ENCODE measurements at places on chromosomes 11 and 22.

DNA sequence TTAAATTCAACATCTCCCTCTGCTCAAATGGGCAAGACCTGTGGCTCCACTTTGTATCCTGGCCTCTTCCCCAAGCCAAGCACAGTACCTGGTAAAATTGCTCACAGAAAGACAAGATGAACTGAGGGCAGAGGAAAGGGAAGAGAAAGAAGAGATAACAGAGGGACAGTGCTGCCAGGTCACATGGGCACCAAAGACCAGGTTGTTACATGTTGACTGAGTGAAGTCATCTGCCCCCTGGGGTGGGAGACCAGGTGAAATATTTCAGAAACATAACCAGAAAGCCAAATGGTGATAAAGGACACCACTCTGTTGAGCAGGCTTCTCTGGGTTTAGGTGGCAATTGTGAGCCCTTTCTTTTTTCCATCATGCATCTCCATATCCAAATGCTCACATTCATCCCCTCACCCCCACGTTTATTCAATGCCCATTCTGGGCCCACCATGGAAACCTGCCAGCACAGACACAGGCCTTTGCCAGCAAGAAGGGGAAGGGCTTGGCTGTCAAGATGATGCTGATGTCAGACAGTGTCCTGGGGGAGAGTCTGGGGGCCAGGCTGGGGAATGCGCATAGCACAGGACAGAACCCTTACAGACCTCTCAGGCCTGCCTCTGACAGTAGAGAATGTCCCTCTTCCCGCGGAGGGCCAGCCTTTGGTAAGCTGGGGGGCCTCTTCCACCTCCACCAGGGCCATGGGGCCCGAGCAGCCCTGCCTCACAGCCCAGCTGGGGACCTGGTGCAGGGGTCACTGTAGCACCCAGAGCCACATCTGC is 51.6 kb downstream of the DGCR2 start:
- no peak for DNase-seq

GRCh38 chr22:30044369-30044768 is 35.9 kb upstream of the HORMAD2 start:
- DNase-seq = no peak

DNA sequence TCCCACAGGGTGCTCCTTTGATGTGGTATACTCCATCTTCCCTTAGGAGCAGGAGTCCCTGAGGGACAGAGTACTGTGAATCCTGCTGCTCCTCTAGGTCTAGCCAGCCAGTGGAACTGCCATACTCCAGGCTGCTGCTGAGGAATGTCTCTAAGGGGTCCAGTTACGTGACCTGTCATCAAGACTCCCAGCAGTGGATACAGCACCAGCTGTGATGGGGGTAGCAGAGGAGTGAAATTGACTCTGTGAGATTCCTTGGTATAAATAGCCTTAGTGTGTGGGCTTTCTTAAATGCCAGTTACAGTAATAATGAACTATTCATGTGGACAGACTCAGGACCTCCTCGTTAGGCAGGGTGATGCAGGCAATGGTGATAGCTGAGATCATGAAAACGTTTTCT is 140.4 kb upstream of the LUZP2 start:
- no peak for DNase-seq

- no peak for DNase-seq
These were observed 17.2 kb downstream of the DCHS1 start for GRCh38 chr11:6638429-6638828.

DNA sequence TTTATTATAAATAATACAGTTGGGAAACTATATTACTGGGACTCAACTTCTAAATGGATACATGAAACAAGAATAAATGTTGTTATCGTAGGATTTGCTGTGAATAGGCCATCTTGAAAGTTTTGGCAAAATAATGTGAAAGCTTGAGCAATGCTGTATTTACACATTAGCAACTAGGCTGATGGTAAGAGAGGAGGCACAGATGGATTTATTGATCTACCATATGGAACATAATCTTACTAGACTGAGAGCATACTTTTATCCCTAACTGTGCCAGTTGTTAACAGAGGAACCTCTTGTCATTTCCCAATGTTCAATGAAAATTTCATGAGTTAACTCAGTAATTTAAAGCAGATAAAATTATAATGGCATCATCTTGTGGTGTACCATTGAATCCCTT is 22.8 kb downstream of the APIP start:
- no peak for DNase-seq

DNA sequence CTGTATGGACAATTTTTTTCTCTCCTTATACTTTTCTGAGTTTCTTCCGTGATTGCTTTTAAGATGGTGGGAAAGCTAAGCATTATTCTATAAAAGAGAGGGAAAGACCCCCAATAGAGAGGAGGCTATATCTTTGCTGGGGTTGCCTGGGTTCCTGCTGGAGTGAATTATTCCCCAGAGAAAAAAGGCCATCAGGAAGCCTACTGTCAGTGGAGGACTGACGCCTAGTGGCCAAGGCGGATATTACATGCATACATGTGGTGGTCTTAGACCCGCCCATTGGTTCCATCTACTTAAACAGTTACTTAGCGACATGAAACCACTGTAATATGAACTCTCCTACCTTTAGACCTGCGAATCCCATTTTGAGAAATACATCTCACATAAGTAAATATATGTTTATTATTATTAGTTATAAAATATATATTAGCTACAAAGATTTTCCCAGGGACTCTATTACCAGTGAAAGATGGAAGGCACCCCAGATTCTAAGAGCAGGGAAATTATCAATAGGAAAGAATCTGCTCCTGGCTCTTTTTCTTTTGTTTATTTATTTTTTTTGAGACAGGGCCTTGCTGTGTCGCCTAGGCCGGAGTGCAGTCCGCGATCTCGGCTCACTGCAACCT is 15.7 kb upstream of the PGA3 start:
- peak; percentile 68 for DNase-seq

DNA sequence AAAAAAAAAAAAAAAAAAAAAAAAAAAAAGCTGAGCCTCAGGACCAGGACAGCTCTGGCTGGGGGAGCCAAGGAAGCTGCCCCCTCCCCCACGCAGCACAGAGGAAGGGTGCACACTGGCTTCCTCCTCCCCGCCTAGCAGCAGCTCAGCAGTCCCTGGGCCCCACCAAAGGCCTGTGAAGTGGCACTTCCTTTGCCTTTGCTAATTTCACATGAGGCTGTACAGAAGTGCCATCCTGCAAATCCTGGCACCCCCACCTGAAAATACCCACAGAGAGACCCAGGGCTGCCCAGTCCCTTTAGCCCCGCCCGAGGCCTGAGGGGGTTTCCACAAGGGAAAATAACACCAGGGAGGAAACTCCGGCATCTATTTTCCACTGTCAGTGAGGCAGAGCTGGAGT is 3.9 kb downstream of the RHOG start:
- DNase-seq = peak; percentile 71

DNA sequence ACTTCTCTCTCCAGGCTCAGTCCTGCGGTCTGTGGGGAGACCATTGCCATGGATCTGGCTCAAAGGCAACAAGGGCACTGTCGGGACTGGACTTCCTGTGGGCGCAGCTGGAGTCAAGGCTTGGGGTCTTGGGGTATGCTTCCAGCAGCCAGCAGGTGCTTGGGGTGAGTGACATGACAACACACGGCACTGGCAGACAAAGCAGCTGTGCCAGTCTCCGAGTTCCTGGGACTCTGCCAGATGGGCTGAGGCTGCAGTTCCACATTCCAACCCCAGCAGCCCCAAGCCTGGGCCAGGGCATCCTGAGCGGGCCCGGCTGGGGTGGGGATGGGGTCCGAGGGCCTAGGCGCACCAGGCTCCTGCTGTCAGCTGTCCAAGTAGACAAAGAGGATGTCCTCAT is 12.3 kb downstream of the GUCD1 start:
- DNase-seq = no peak

- DNase-seq = no peak
These were observed 26.4 kb downstream of the FBLN1 start for GRCh38 chr22:45529105-45529504.

DNA sequence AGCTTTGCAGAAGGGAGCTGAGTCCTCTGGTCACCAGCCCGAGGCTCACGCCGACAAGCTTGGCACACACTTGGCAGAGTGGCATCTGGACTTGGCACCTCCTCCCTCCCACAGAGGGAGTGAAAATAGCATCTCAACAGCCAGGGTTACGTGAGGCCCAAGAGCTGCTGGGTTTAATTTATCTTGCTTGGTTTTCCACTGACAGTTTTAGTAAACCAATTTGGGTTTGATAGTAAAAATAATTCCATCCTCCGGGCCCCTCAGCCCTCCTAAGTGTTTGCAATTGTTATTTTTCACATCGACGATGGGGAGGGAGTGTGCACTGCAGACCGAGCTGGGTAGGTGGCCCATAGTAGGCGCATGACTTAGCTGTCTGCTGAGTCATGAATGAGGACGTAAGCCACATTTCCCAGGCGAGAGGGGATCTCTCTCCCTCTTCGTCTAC is 107.6 kb upstream of the ASPHD2 start:
- DNase-seq = no peak

DNA sequence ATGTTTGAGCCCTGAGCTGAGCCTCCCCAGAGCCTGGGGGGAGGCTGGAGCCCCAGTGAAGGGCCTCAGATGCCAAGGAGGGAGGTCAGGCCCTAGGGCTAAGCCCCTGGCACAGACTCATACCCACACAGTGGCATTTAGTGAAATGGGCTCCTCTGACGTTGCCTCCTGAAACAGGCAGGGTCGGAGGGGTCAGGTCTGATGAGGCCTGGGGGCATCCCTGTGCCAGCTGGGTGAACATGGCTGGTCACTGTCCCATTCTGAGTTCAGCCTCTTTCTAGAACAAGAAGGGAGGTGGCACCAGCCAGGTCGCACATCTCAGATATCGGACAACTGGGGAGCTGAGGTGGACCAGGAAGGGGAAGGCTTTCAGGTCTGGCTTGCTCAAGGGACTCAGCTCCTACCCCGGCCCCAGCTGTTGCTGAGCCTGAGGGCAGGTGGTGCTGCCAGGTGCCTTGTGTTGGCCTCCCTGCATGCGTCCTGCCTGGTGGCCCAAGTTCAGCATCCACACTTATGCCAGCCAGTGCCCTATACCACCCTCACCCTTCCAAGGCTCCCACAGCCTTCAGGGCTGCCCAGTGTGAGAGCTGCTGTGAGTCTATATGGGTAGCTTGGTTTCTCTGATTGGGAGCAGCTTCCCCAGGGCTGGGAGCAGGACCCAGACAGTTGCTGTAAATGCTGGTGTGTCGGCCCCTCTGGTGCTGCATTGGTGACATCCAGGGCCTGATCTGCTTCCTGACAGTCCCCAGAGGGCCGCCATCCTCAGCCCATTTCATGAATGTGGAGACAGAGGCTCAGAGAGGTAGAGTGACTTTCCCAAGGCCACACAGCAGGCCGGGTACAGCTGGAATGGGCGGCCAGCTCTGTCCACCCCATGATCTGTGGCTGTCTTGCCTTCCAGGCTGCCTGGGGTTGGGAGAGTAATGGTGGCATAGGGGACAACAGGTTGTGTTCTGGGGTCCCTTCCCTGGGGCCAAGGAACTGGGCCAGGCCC is 32.8 kb upstream of the PPARA start:
- DNase-seq = no peak

GRCh38 chr11:125626288-125626950 is 1.5 kb downstream of the CHEK1 start:
- peak; percentile 22 for DNase-seq

GRCh38 chr11:96326959-96327358 is 16.0 kb downstream of the MAML2 start:
- no peak for DNase-seq

DNA sequence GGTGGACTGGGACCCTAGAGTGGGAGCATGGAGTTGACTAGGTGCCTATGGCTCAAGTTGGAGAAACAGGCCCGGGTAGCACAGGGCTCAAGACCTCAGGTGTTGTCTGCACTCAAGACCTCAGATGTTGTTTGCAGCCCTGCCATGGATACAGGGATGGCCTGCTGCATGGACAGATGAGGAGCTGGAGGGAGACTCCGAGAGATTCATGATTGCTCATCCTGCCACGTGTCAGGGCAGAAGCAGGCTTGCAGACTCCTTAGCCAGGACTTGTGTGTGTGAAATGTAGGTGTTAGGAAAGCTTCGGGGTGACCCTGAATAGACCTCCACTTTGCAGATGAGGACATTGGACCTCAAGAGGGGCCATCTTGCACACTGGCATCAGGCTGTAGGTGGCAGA is 921 bp downstream of the CCDC116 start:
- DNase-seq = no peak

GRCh38 chr11:47127213-47127612 is 49.5 kb downstream of the ARFGAP2 start:
- DNase-seq = no peak

DNA sequence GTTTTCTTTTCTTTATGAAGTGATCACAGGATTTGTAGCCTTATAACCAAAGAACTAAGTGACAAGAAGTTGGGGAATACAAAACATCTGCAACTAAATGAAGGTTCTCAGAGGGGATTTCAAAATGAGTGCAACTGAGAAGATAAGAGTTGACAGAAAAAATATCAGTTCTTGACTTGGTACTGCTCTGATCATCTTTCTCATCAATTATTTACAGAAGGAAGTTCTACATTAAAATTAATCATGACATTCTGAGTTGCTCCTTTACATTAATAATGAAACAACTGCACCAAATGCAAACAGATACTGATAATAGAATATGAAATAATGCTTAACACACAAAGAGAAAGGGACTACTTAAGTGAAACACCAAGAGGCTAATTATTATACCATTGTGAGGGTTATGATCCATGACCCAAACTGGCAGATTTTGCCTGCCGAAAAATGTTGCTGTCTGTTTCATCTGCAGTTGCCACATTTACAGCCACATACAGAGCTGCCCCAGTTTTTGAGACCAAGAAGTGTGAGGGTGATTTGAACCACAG is 561.9 kb upstream of the ANO5 start:
- no peak for DNase-seq

GRCh38 chr11:46133119-46133518 is 11.9 kb upstream of the PHF21A start:
- DNase-seq = no peak

DNA sequence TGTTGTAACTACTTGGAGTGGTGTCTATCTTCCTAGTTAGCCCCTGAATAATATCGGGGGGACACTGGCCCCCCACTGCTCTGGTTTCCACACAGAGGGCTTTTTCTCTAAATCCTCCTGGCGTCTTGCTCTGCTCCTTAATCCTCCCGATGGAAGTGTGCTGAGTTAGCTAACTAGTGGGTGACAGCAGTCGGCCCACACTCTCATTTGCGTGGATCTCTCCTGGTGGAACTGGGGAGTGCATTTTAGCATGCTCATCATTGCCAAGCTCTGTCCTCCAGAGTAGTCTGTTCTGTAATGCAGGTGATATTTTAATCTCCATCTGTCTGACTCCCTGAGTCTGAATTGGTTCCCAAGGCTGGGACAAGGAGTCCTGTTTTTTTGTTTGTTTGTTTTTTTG is 46.1 kb upstream of the RASSF10 start:
- no peak for DNase-seq

DNA sequence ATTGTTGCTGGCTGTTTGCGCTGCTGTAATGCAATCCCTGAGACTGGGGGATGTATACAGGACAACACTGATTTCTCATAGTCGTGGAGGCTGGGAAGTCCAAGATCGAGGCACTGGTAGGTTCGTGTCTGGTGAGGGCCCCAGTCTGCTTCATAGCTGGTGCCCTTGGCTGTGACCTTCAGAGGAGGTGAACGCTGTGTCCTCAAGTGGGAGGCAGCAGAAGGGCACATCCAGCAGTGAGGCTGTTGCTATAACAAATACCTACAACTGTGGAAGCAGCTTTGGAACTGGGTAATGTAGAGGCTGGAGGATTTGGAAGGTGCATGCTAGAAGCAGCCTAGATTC is 21.3 kb downstream of the KRTAP5-5 start:
- no peak for DNase-seq

GRCh38 chr11:102510439-102511135 is 20.0 kb downstream of the MMP7 start:
- no peak for DNase-seq

- no peak for DNase-seq
These were observed 652.5 kb upstream of the KIRREL3 start for GRCh38 chr11:127653076-127653475.

- DNase-seq = no peak
These were observed 69.4 kb upstream of the CLMP start for GRCh38 chr11:123264431-123264780.
